ENCODE measurements at places on chromosomes 5 and 9.
A peak's percentile ranks its signal among the peaks of the same experiment; 100 is the strongest.

- no peak for DNase-seq
Observed at GRCh38 chr9:105205787-105206495, 38.5 kb upstream of the SLC44A1 start.

- no peak for DNase-seq
Observed at GRCh38 chr5:123753937-123754891, 242.2 kb downstream of the CSNK1G3 start.

DNA sequence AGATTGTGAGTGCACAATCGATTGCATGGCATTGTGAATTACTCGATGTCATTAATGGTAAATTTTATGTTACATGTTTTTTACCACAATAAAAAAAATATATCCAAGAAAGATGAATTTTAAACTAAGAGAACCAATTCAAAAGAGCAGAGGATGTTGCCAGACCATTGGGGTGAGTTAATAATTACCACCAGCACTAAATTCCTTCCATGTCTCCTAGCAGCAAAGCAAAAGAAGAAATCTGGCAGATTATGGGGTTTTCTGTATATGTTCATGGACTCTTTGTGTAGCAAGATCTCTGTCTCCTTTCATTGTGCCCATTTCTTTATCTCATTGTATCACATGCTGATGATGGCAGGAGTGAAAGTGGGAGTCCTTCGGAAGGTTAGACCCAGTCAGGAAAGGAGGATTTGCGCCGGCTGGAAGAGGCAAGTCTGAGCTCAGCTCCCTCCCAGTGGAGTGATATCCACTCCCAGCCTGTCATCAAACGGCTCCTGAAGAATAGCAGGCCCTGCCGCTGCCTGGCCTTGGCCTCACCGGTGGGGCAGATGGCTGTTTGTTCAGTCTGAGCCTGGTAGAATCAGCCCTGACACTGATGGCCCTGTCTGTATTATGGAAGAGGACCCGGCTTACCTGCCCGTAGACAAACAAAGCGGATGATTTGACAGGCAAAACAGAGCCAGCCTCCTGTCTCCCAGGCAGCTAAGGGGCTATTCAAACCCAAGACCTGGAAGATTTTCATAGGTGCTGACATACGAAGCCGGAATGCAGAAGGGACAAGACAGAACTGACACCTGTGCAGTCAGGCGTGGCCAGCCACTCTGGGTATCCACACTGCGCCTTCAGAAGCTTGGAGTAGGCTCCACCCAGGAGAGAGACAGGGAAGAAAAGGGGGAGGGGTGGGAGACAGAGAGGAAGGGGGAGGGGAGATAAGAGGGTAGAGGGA, 21.9 kb upstream of the FOXE1 start:
- DNase-seq, result no peak

DNA sequence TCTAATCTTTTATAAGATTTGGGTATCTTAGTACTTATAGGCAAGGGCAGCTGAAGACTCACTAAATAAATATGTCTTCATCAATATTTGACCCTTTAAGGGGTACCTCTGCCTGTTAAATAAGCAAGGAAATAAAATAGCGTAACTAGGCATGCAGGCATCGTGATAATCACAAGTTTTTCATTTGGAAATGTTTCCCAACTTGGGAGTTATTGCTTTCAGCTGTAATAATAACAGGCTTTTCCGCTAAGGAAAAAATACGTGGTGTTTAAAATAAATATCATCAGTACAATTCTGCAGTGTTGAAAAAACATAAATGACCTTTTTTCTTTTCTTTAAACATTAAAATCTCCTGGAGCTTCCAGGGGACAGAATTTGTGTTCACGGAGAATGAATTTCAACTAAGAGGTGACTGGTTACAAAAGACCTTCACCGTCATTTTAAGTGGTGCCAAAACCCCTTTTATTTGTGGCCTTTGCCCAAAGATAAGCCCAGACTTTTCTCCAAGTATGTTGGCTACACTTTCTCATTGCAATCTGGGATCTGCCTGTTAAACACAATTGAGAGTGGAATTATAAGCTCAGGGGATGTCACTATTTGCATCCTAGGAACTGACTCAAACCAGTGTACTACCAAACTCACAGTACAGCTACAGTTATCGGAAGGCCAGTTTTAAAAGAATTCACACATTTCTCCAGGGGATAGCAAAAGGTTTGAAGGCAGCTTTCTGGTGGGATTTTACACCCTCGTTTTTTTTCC, 218.6 kb downstream of the FBXL7 start:
- no peak for DNase-seq

DNA sequence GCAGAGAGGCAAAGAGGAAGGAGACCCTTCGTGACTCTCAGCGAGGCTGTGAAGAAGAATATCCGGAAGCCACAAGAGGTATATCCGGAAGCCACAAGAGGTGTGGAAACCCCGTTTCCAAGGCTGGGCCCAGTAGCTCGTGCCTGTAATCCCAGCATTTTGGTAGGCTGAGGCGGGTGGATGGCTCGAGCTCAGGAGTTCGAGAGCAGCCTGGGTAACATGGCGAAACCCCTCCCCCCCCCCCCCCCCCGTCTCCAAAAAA, 612 bp upstream of the BBLN start:
- DNase-seq, result peak; percentile 63

DNA sequence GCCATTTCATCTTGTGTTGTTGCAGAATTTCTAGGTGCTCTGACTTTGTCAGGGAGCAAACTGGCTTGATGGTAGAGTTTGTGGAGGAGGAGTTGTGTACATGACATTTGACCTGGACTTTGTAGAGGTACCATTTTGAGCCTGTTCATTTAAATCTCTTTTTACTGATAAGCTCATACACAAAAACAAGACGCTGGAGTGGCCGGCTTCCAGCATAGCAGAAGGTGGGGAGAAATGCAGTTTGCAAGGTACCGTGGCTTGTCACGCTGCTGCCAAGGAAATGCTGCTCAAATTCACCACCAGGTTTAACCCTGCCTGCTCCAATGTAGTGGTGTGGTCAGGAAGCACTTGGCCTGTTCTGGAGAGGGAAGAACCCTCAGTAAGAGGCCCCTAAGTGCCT, 18.9 kb upstream of the IQGAP2 start:
- DNase-seq, result no peak

- no peak for DNase-seq
Observed at GRCh38 chr9:131612851-131613250, 67.5 kb downstream of the PRRT1B start.

GRCh38 chr5:51202161-51202560, 181.1 kb upstream of the ISL1 start:
- no peak for DNase-seq

DNA sequence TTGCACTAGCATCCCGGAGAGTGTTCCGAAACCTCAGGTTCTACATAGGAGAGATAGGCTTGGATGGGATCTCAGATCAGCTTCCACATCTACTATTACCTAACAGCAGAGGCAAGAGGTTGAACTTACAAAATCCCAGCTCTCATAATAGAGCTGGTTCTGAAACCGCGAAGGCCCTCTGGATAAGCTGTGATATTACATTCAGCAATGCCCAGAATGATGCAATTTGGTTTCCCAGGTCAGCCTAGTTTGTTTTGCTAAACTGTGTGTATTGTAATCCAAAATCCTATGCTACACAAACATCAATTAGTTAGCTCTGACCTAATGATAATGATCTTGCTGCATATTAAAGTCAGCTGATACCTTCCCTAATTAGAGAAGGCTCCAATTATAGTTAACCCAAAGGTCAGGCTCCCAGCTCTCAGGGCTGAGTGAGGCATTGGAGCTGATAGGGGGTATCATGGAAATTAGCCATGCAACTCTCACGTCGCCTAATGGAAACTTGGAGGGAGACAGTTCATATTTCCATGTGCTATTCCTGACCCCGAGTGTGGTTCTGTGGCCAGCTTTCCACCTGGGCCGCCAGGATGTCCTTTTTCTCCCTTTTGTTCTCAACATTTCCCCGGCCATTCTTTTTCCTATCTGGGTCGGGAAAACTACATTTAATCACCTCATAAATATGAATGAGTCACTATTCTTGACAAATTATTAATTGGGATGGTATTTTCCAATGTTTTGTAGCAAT, 278.4 kb upstream of the IRX1 start:
- no peak for DNase-seq

- DNase-seq, result peak; percentile 86
Observed at GRCh38 chr9:120877276-120878034, 467 bp upstream of the PHF19 start.

DNA sequence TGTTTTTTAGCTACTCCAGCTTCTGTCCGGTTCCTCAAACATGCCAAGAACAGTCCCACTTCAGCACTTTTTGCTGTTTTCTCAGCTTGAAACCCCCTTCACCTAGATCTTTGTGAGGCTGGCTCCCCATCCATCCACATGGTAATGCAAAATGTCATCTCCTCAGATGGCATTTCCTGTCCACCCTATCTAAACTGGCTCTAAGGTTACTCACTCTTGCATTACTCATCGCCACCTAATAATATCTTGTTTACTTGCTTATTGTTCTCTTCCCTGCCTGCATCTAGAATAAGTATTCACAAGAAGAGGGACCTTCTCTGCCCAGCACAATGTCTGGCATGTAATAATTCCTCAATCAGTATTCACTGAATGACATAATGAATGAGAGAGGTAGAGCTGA, 220.1 kb downstream of the FAM114A2 start:
- DNase-seq, result no peak

DNA sequence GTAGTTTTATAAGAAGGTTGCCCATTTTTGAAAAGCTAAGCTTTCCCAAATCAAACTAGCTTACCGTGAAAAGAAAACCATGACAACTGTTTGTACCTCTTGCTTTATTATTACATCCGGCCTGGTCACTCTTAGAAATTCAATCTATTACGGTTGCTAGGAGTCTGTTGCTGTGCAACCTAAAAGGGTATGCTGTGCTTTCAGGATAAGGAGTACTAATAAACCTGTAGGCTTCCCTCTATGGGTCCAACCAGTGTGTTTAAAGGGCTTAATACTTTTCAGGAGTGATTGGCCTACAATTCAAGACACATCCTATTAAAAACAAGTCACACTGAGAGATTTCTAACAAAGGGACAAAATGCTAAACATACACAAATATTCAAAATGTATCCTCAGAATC, 27.1 kb downstream of the RFX3 start:
- no peak for DNase-seq

GRCh38 chr9:133106511-133107244, 14.4 kb downstream of the RALGDS start:
- DNase-seq, result no peak

GRCh38 chr5:124538931-124539330, 207.5 kb downstream of the ZNF608 start:
- no peak for DNase-seq

DNA sequence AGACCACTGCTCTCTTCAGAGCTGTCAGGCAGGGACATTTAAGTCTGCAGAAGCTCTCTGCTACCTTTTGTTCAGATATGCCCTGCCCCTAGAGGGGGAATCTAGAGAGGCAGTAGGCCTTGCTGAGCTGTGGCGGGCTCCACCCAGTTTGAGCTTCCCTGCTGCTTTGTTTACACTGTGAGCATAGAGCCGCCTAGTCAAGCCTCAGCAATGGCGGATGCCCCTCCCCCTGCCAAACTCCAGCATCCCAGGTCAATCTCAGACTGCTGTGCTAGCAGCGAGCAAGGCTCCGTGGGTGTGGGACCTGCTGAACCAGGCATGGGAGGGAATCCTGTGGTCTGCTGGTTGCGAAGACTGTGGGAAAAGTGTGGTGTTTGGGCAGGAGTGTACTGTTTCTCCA, 59.9 kb downstream of the CAVIN4 start:
- no peak for DNase-seq

DNA sequence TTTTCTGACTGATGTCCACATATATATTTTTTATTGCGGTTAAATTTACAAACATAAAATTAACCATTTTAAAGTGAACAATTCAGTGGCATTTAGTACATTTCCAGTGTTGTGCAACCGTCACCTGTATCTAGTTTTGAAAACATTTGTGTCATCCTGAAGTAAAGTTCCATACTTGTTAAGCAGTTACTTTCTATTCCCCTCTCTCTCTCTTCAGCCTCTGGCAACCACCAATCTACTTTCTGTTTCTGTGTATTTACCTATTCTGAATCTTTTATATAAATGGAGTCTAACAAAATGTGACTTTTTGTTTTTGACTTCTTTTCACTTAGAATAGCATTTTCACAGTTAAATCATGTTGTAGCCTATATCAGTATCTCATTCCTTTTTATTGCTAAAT, 480.1 kb upstream of the SMARCA2 start:
- no peak for DNase-seq

- no peak for DNase-seq
Observed at GRCh38 chr9:1995084-1995483, 20.1 kb upstream of the SMARCA2 start.

DNA sequence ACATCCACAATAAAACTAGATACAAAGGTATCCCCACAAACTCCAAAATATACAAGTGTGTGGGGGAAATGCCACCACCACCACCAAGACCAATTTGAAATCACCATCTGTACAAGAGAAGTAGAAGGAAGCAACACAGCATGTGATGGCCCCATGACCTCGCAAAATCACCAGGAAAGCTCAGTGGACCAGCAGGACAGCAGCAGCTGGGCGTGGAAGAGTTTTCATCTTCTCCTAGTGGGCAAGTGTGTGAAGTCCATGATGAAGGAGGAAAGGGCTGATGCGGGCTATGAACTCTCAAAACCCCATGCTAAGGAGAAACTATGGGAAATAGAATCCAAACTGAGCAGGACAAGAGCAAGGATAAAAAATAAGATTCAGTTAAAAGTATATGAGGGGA, 58.1 kb downstream of the GOLPH3 start:
- no peak for DNase-seq

GRCh38 chr5:135008981-135009735, 24.9 kb downstream of the PITX1 start:
- no peak for DNase-seq

- no peak for DNase-seq
Observed at GRCh38 chr5:40046792-40047191, 622.0 kb upstream of the DAB2 start.

- no peak for DNase-seq
Observed at GRCh38 chr9:22574740-22575139, 128.1 kb downstream of the DMRTA1 start.

GRCh38 chr9:124353811-124354274, 61.4 kb downstream of the PSMB7 start:
- DNase-seq, result no peak

DNA sequence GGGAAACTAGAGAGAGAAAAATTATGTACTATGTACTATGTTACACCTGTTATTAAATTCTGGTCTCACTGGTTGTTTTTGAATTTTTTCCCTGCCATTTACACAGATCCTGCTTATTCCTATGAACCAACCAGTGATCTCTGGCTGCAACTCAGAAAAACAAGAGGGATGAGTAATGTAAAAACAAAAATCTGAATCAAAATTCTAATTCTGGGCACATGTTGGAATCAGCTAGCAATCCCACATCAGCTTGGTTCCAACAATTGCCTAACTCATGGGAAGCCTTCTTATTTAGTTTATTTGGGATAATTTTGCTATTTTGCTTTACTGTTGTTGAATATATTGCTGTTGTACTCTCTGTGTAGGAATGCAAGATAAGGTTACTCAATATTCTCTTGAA, 78.3 kb downstream of the PLK2 start:
- no peak for DNase-seq
